Activated T-helper 17 cell treated with anti-CD3 and anti-CD28 coated beads, Interleukin-2, amount 50 U/mL, for 72 hours (primary cell): ENCODE measurements at places on chromosomes 6 and 20. TPM values are rescaled to one million over a fixed set of nuclear protein-coding genes. Genes with fewer than 3 reads are reported as not detected.

DNA sequence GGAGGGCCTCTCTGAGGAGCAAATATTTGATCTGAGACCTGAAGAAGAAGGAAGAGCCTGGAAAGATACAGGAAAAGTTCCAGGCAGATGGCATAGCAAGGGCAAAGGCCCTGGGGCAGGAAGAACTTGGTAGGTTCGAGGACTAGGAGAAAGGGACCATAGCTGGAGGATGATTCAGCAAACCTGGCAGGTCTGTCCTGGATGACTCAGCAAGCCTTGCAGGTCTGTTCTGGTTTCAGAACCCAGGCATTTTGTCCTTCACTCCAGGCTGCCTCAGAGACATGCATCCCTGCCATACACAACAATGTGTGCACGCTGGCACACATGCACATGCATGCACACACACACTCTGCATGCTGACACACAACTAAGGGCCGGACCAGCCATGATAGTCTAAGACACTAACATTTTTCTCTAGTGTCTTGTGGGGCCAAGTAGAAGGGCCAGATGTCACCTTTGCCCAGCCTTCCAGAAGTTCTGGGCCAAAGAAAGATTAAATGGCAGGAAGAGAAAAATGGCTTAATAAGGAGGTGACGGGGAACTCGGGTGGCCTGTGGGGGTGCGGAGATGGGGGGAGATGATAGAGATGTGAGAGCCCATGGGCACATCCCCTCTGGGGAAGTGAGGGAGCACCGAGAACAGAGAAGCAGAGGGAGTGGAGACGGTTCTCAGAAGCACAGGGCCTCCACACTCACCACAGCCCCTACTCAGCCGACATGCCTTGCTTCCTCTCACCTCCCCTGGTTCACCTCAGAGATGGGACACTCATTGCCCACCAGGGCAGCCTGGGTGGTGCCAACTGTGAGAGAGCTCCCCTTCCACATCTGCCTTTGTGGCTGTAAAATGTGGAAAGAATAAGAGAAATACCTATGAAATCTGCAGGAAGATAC is 15.4 kb upstream of the TRIB3 start:
- peak; percentile 55 for ATAC-seq

DNA sequence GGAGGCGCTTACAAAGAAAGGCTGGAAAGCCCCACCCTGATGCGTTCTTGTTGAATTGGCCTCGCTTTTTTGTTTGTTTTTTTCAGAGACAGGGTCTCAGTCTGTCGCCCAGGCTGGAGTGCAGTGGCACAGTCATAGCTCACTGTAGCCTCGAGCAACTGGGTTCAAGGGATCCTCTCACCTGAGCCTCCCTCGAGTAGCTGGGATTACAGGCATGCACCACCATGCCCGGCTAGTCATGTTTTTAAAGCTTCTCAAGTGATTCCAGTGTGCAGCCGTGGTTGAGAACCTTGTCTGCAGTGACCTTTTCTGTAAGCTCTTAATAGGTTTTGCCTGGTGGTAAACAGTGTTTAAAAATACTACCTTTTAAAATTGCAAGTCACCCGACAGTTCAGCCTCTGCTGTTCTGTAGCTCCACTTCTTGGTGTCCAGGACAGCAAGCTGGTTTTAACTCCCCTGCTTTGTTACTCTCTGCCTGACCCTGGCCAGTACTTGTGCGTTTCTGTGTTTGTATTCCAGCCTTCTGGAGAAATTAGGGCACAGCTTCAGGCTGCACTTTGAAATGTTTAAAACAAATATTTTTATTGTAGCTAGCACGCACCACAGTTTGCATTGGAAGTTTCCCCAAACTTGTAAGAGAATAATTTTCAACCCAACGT is 54.4 kb downstream of the KDM1B start:
- no peak for ATAC-seq

DNA sequence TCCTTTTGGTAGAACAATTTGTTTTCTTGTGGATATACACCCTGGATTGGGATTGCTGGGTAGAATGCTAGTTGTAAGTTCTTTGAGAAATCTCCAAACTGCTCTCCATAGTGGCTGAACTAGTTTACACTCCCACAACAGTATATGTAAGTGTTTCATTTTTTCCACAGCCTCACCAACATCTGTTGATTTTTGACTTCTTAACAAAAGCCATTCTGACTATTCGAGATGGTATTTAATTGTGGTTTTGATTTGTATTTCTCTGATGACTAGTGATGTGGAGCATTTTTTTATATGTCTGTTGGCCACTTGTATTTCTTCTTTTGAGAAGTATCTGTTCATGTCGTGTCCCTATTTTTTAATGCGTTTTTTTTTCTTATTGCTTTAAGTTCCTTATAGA is 444.1 kb downstream of the CBLN4 start:
- no peak for ATAC-seq

DNA sequence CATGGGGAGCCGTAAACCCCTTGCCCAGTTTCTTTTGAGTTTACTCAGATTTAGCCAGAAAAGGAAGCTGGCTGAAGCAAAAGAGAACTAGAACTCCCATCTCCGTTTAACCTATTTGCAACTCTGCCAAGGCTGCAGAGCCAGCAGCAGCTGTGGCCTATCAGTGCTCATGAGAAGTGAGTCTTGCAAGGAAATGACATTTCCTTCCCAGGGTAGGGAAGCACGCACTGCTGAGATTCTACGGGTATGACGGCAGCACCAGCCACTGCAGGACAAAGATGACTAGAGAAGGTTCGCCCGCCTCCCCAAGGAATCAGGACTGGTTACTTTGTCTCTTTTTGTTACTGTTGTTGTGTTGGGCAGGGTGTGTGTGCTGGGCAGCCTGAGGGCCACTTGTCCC is 47.6 kb downstream of the PPP1R3G start:
- no peak for ATAC-seq

DNA sequence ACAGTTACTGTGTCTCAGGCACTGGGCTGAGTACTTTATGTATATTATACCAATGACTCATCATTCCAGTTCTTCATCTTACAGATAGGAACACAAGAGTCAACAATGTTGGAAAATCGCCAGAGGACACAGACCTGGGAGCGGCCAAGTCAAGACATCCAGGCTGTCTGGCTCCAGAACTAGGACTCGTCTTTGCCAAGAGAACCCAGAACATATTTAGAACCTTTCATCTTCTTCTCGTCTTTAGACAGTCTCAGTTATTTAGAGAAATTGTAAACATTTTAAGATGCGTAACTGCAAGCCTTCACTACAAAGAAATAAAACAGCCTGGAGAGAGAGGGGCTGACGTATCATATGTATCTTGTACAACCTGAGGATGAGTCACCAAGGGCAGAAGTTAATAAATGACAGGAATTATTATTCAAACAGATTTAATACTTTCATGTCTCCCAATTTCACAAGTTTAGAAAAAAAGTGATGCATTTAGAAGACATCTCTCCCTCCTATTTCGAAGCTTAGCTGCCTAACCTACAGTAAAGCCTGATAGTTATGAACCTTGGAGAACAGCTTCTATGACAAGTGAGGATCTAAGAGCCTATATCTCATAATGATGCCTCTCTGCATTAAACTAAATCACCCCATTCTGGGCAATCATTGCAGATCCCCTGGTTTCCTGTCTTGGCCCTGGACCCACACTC is 43.4 kb downstream of the SLC22A3 start:
- no peak for ATAC-seq

DNA sequence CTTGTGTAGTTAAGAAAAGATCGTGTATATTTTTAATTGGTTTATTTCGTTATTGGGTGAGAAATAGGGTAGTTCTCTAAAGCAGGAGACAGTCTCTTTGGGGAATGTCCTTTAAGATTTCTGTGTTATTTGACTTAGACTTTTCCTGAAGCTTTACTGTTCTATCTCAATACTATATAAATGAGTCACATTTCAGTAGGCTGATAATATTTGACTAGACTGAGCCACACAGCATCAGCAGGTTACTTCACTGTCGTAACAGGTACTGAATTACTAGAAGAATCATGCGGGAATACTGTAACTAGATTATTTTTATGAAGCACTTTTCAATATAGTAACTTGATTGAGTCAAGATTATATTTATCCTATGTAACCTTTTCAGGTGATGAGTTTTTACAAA is 1.4 kb downstream of the SMAP1 start:
- peak; percentile 48 for ATAC-seq

DNA sequence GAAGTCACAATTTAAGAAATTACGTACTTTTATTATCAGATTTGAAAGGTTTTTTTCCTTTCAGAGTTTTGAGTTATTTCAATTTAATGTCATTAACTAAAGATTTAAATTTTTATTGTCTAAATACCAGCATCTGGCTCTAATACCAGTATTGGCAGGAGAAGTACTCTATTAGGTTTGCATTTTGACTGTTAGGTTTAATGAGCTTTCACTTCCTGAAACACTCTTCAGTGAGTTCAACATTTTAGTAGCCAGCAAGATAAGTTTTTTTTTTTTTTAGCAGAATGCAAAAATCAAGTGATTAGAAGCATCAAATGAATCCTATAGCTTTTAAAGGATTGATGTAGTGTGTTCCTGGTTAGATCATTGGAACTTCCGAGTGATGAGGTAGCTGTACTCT is 34.0 kb upstream of the SCGN start:
- no peak for ATAC-seq

- no peak for ATAC-seq
Measured at GRCh38 chr6:22081709-22082108, 215.1 kb downstream of the PRL start.

GRCh38 chr6:125586074-125586473 is 163.4 kb upstream of the HEY2 start:
- no peak for ATAC-seq

- ATAC-seq: peak; percentile 42
Measured at GRCh38 chr6:36701401-36701991, 3.9 kb downstream of the RAB44 start.

DNA sequence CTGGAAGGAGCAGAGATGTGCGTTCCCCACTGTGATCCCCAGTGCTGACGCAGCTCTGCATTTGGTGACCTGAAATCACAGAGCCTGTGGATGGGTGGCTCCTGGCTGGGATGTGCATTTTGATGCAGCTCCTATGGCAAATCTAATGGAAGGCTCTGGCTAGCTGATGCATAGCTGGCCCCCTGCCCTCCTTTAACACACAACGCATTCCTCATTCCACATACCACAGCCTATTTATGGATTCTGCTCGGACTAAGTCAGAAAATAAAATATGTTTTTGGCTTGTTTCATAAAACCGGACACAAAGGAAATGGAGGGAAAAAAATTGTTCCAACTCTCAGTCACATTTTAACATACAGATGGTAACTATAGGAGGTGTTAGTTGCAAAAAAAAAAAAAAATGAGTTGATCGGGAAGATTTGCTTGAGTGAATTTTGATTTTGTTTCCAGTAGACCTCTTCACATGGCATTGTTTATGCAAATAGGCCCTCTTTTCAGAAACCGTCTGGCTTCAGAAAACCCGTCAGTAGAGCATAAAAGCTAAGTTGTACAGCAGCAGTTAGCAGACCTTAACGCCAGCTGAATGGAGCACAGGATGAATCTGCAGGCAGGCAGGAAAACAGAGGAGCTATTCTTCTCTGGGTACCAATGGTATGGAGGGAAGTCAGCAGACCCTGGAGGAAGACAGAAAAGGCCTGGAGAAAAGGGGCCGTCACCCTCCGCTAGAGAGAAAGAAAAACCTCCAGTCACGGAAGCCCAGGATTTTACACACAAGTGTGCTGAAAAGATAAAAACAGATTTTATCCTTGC is 215.4 kb downstream of the HDGFL1 start:
- ATAC-seq: no peak

DNA sequence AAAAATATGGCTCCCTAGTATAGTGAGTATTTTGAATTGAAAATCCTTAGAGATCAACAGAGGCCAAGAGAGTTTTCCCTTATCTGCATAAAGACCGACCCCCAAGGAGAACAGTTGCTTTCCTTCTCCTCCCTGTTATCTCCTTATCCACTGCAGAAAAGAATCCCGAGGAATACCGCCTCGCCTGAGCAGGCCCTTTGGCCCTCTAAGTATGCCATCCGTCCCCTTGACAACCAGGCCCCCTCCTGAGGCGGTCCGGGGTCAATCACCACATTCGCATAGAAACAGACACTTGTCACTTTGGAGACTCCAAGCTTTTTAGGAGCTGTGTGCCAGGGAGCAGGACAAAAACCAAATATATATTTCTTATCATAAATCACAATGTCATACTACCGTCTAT is 15.9 kb upstream of the GGTLC1 start:
- no peak for ATAC-seq

Gene FILIP1
- total RNA-seq: not detected

Gene CRISP3
- total RNA-seq: not detected

Gene ISM1
- 0.34 TPM for total RNA-seq

Gene ME1
- total RNA-seq: 0.32 TPM
